Activated CD4-positive, alpha-beta T cell treated with anti-CD3 and anti-CD28 coated beads for 36 hours (primary cell): ENCODE measurements at places on chromosomes 5 and 9. TPM values are rescaled to one million over a fixed set of nuclear protein-coding genes. Genes with fewer than 3 reads are reported as not detected.

- no peaks in the 10 kb centered on the region for H3K36me3 ChIP-seq
- no peak overlapping the region for H3K27ac ChIP-seq
- no peaks in the 10 kb centered on the region for H3K4me1 ChIP-seq
- H3K27me3 ChIP-seq, result no peaks in the 10 kb centered on the region
Observed at GRCh38 chr9:15578714-15579113, 25.9 kb downstream of the CCDC171 start.

- H3K4me1 ChIP-seq, result peaks cover 5% of the 10 kb centered on the region
- H3K27ac ChIP-seq, result no peak overlapping the region
- no peaks in the 10 kb centered on the region for H3K36me3 ChIP-seq
Observed at GRCh38 chr5:14577079-14577725, 4.4 kb upstream of the OTULINL start.

DNA sequence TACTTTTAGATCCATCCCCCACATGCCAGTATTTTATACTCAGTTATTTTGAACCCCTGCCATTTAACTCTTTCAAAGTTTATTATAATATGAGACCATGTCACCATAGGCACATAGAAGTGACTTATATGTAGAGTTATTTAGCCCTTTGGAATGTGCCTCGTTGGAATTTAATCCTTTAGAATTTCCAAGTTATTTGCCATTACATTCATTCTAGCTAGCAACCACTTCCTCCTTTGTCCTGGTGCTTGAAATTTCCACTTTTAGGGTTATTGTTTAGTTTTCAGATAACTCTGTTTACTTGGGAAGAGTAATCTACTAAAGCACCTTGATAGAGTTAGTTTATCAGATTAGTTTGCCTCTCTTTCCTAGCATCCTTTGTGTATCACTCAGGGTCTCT, 82.8 kb upstream of the TLE1 start:
- no peak overlapping the region for H3K4me3 ChIP-seq
- H3K4me1 ChIP-seq, result no peaks in the 10 kb centered on the region
- no peak overlapping the region for H3K27ac ChIP-seq
- no peak for DNase-seq
- no peaks in the 10 kb centered on the region for H3K36me3 ChIP-seq

DNA sequence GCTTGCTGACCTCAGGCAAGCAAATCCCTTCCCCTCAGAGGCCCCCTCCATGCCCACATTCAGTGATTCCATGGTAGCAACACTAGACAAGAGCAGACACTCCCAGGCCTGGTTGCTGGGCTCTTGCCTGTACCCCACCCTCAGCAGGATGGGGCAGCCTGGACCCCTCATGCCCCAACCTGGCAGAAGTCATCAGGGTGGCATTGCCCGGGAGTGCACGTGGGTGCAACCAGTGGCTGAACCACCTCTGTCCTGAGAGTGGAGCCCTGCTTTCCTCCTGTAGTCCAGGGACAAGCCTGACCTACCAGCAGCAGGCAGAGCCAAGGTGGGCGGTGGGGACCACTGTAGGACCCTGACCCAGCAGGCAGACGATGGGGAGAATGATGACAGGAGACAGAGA, 65.8 kb upstream of the TBC1D2 start:
- no peak for DNase-seq
- no peaks in the 10 kb centered on the region for H3K36me3 ChIP-seq
- H3K4me3 ChIP-seq, result no peak overlapping the region
- no peaks in the 10 kb centered on the region for H3K27me3 ChIP-seq
- H3K27ac ChIP-seq, result no peak overlapping the region

DNA sequence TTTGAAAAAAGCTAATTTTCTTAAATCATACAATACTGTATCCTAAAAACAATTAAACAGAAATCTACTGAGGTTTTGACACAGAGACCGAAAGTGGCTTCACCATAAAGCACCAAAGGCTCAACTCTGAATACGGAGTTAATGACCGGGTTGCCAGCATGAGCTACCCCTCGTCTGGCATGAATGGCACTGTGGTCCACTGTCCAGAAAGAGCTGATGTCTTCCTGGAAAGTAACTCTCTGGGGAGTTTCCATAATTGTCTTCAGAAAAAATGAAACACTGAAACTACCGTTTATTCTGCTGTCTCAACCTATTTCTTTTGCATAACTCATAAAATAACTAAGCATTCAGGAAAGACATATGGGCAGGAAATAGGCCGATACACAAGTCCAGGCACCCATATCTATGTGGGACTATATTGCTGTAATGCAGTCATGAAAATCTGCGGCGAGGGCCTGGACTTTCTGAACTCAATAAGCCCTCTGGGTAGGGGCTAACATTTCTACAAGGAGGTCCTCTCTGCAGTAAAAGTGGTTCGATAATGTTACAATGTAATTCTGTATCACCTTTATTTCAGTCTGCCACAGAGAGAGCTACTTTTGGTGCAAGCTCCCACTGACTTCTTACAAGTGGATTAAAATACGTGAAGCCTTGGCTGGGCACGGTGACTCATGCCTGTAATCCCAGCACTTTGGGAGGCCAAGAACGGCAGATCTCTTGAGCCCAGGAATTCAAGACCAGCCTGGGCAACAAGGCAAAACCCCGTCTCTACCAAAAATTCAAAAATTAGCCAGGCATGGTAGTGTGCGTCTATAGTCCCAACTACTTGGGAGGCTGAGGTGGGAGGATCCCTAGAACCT, 52.4 kb downstream of the ANKH start:
- H3K4me1 ChIP-seq, result peaks cover 74% of the 10 kb centered on the region
- no peak overlapping the region for H3K4me3 ChIP-seq
- peaks cover 16% of the 10 kb centered on the region for H3K36me3 ChIP-seq
- DNase-seq, result peak; percentile 33
- no peaks in the 10 kb centered on the region for H3K27me3 ChIP-seq

GRCh38 chr9:32571969-32572899, 725 bp downstream of the NDUFB6 start:
- H3K4me3 ChIP-seq, result peak overlapping the region; percentile 98
- DNase-seq, result peak; percentile 85

DNA sequence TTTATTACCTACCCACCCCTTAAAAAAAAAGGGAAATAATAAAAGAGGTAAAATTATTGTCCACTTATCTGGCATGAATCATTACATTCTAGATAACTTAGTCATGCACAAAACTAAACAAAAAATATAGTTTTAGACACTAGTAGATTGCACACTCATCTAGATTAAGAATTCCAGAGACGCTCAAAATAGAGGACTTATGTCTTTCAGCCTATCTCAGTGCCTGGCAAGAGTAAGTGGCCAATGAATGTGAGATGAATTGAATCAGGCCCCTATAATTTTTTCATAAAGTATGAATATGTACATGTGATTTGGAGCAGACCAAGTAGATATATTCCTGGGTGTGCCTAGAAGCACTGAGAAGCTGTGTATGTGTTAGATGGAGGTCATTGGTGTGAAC, 2.0 kb upstream of the RXFP3 start:
- no peak for DNase-seq
- H3K4me3 ChIP-seq, result no peak overlapping the region
- no peaks in the 10 kb centered on the region for H3K4me1 ChIP-seq
- H3K27me3 ChIP-seq, result peaks cover 30% of the 10 kb centered on the region

DNA sequence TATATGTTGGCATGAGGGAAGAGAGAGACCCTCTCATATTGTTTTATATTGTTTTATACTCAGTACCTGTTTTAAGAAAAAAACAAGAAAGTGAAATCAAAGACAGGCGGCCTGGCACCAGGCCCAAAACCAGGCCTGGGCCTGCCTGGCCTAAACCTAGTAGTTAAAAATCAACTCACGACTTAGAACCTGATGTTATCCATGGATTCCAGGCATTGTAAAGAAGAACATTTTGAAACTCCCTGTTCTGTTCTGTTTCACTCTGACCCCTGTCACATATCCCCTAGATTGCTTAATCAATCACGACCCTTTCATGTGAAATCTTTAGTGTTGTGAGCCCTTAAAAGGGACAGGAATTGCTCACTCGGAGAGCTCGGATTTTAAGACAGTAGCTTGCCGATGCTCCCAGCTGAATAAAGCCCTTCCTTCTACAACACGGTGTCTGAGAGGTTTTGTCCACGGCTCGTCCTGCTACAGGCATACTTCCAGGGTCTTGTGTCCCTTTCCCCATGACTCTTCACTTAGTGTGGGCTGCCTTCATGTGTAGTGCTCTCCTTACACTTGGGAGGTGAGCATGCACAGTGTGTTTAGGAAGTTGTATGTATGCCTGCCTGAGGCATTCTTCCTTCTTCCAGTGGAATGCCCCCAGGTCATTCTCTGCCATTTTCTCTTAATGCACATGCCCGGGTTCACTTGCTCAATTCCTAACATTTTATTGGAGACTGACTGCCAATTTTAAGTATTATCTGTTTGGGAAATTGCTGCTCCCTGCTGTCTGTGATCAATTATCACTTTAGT, 17.8 kb downstream of the TBCA start:
- no peaks in the 10 kb centered on the region for H3K27me3 ChIP-seq
- H3K27ac ChIP-seq, result no peak overlapping the region
- peaks cover 43% of the 10 kb centered on the region for H3K36me3 ChIP-seq
- no peak overlapping the region for H3K4me3 ChIP-seq

DNA sequence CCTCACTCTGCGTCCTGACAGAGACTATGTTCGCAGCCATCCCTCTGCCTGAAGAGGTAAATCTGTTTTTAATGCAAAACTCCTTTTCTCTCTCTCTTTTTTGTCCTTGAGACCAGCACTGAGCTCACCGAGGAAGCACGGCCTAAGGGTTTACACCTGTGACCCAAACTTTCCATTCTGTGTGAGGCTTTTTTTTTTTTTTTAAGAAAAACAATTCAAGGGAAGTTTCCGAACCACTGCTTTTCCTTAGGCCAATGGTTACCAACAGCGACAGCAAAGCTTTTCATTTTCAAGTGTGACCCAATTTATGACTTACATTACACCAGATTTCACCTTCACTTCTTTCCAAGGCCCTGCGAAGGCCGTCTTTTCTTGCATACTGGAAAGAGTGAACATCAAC, 205.9 kb downstream of the EFNA5 start:
- H3K4me3 ChIP-seq, result no peak overlapping the region
- H3K36me3 ChIP-seq, result no peaks in the 10 kb centered on the region
- peaks cover 11% of the 10 kb centered on the region for H3K4me1 ChIP-seq
- no peak for DNase-seq

DNA sequence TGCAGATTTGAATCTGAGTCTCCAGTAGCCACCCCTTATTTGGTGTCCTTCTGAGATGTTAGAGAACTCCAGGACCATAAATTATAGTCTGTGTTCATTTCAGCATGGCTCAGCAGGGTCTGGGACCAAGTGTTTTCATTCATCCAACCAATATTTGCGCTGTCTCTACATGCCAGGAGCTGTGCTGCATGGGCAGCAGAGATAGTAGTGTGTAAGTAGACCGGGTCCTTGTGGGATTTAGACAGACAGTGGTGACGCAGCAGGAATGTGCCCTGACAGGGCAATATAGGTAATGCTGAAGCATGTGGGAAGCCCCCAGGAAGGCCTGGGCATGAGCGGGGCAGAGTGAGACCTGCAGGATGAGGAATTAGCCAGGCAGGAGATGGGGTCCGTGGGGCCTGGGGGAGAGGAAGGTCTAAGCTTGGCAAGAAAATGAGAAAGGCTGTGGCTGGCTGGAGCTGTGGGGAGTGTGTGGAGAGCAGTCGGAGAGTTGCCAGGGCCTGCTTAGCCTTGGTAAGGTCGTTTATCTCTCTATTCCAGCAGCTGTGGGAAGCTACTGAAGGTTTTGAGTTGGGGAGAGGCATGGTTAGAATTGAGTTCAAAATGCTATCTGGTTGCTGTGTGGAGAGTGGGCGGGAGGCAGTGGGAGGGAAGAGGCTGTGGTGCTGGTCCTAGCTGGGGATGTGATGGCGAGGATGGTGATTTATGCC, 16.8 kb downstream of the STXBP1 start:
- no peaks in the 10 kb centered on the region for H3K27me3 ChIP-seq
- H3K4me3 ChIP-seq, result no peak overlapping the region
- H3K27ac ChIP-seq, result no peak overlapping the region

DNA sequence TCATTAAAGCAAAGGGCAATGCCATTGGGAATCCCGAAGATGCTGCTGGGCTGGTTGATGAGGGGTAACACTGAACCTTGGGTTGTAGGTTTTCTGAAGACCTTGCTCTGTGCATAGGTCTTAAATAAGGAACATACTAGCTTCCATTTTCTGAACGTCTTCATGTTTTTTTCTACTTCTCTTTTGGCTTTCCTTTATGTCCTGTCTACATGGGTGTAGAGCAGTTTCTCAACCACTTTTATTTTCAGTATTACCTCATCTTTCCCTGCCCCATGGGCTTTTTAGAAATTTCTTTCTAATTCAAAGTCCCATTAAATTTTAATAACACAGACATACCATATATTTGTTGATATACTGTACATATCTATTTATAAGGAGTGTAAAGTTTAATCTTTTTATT, at the start of gene IFNA14:
Gene IFNA14, minus strand, starts transcription at position 95 of the 400 bp plus-strand sequence. Its CDS starts 70 bp downstream, at position 25.
- no peak within 1 kb of the TSS for H3K4me3 ChIP-seq
- H3K27ac ChIP-seq, result no peak within 1 kb of the TSS
- DNase-seq, result no peak
- H3K36me3 ChIP-seq, result no peaks in the 10 kb centered on the region

DNA sequence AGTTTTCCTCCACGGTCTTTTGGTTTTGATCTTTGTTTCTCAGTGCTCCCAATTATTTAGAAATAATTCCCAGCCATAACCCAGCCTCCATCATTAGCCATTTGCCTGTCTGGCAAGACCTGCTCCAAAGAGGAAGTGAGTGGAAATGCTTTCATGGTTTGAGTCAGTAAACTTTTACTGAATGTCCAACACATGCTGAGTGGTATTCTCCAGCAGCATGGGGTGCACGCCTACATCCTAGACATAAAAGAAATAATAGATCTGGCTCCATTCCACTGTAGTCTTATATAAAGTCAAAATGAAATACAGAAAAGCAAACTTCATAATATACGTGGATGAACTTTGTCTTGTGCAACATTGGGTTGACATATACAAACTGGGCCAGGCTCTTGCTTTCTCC, 757.2 kb downstream of the TLE1 start:
- no peak overlapping the region for H3K27ac ChIP-seq
- no peak overlapping the region for H3K4me3 ChIP-seq
- H3K27me3 ChIP-seq, result no peaks in the 10 kb centered on the region
- no peak for DNase-seq
- no peaks in the 10 kb centered on the region for H3K4me1 ChIP-seq

DNA sequence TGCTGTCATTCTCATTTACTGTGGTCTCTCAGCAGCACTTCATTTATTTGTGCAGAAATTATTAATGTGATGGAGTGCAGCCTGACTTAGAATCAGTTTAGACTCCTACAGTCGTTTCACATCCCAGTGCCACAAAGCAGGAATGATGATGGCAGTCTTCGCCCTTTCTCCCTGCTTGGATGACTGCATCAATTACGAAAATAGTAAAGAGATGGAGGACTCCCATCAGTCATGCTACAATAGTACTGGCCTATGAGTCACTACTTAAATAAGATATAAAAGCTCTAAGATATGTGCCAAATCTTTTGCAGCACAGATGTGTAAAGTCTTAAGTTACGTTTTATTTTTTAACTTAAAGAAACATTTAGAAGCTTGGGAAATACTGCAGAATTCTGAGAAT, 263.9 kb downstream of the CHSY3 start:
- H3K4me3 ChIP-seq, result no peak overlapping the region
- H3K27me3 ChIP-seq, result peaks cover 4% of the 10 kb centered on the region
- no peaks in the 10 kb centered on the region for H3K4me1 ChIP-seq
- no peaks in the 10 kb centered on the region for H3K36me3 ChIP-seq

The FGFR4 gene
- total RNA-seq, result 2.0 TPM

The CDH18 gene
- total RNA-seq, result not detected

The PCDHA1 gene
- not detected for total RNA-seq

The ZNF879 gene
- total RNA-seq, result 2.1 TPM

The OBP2B gene
- total RNA-seq, result not detected

The CARD9 gene
- 1.1 TPM for total RNA-seq
